ENCODE measurements at places on chromosomes 6 and 20. TPM values are rescaled to one million over a fixed set of nuclear protein-coding genes. Genes with fewer than 3 reads are reported as not detected.

DBNDD2 gene
- total RNA-seq, result 0.86 TPM

HLA-DOA gene
- total RNA-seq, result 1.4 TPM

BNIP5 gene
- total RNA-seq, result not detected

FABP7 gene
- not detected for total RNA-seq

KLHDC3 gene
- total RNA-seq, result 136 TPM

IRAK1BP1 gene
- 9.2 TPM for total RNA-seq

SNAP91 gene
- not detected for total RNA-seq

PTK6 gene
- not detected for total RNA-seq

IL17F gene
- not detected for total RNA-seq

ERVFRD-1 gene
- total RNA-seq, result not detected

KCNQ5 gene
- not detected for total RNA-seq

CDKN1A gene
- 105 TPM for total RNA-seq

SLC35F1 gene
- total RNA-seq, result not detected

TCF21 gene
- total RNA-seq, result not detected

SNPH gene
- total RNA-seq, result 2.4 TPM

PM20D2 gene
- total RNA-seq, result 42.2 TPM

TMEM244 gene
- not detected for total RNA-seq

ELOVL2 gene
- 4.6 TPM for total RNA-seq

TFAP2A gene
- 2.3 TPM for total RNA-seq

STMN3 gene
- 180 TPM for total RNA-seq

RSPO3 gene
- 5.7 TPM for total RNA-seq

HLA-DQA2 gene
- total RNA-seq, result not detected

IL20RA gene
- total RNA-seq, result not detected

UBE2C gene
- total RNA-seq, result 83.0 TPM

NT5DC1 gene
- 8.4 TPM for total RNA-seq
